ENCODE measurements at places on chromosomes 7 and 10. TPM values are rescaled to one million over a fixed set of nuclear protein-coding genes. Genes with fewer than 3 reads are reported as not detected.

DNA sequence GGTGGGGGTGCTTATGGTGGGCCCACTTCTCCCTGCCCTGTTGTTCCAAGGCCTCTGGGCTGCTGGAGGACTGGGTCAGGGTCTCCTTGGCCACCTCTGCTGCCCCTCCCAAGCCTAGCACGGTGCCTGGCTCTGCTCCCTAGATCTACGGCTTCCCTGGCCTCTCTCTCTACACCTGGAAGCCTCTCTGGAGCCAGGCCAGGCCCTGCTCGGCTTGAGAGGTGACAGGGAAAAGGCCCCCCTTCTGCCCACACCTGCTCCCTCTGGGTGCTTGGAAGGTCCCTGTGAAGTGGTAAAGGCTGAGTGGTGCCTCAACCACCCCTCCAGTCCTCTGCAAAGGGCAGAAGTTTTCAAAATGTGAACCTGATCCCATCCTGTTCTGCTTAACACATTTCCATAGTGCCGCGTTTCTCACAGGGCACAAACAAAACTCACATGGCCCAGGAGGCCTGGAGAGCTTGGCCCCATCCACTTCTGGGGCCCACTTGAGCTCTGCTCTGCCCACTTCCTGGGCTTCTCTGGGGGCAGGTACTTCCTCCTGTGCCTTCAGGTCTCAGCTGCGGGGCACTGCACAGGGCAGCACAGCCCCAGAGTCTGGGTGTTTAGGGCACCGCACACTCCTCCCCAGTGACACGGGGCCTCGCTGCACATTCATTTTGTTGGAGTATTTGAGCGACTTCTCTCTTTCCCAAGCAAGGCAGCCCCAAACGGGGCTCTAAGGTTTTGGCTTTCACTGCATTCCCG, 169.9 kb downstream of the PIP4K2A start:
- no peaks in the 10 kb centered on the region for H3K27me3 ChIP-seq
- H3K36me3 ChIP-seq: peaks cover 77% of the 10 kb centered on the region
- H3K4me1 ChIP-seq: no peaks in the 10 kb centered on the region
- H3K4me3 ChIP-seq: no peak overlapping the region
- no peak for DNase-seq
- H3K27ac ChIP-seq: no peak overlapping the region

DNA sequence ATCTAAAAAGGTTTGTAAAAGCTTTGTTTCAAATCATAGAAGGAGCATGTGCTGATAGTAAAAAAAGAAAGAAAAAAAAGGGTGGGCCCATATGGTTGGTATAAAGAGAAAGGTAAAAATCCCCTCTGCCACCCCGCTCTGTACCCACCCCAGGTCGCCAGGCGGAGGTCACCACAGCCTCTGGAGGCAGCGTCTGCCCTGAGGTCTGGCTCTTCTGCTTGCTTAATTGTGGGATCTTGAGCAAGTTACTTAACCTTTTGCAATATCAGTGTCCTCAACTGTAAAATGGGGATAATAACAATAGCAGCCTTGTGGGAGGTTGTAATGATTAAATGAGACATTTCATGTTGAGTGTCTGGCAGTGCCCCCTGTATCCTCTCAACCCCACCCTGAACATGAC, 10.7 kb upstream of the PCBD1 start:
- no peaks in the 10 kb centered on the region for H3K27me3 ChIP-seq
- DNase-seq: no peak
- peaks cover 3% of the 10 kb centered on the region for H3K4me1 ChIP-seq
- H3K36me3 ChIP-seq: no peaks in the 10 kb centered on the region

GRCh38 chr10:90306187-90306586, 551.7 kb downstream of the HTR7 start:
- no peak overlapping the region for H3K4me3 ChIP-seq
- H3K27me3 ChIP-seq: no peaks in the 10 kb centered on the region
- DNase-seq: peak; percentile 88
- no peaks in the 10 kb centered on the region for H3K36me3 ChIP-seq

DNA sequence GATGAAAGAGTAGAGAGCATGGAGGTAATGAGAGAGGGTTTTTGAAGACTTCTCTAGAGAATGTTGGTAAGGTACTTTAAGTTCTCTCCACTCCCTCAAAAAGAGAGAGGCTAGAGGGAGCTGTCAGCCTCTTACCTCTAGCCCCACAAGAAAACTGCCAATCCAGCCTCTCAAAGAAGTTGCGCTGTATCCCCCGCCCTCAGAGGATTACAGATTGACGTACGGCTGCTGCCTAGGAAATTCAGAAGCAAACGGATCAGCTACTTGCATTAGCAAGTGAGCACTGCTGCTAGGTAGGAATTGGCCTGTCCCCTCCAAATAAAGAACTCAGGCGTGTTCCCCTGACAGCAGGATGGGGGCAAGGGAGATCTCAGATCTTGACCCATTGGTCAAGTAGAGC, 34.2 kb downstream of the TYW1B start:
- DNase-seq: no peak

DNA sequence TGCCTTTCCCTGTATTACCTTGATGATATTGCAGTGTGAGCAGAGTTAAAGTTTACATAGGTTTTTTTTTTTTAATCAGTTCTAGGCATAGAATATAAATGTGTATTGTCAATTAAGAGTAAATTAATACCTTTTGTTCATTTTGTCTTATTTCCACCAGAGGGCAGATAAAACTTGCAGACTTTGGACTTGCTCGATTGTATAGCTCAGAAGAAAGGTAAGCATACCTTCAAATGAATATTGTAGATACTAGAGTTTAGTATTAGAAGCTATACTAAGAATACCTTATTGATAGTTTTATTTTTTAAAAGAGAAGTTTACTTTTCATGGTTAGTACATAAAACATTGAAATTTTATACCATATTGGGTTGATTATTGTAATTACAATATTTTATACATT, 86.8 kb downstream of the MPLKIP start:
- H3K27me3 ChIP-seq: no peaks in the 10 kb centered on the region
- DNase-seq: peak; percentile 23
- H3K27ac ChIP-seq: no peak overlapping the region
- H3K4me3 ChIP-seq: no peak overlapping the region

- DNase-seq: no peak
- H3K4me1 ChIP-seq: no peaks in the 10 kb centered on the region
- no peak overlapping the region for H3K27ac ChIP-seq
- peaks cover 50% of the 10 kb centered on the region for H3K36me3 ChIP-seq
Measured at GRCh38 chr10:26738301-26738911, 40.9 kb downstream of the PDSS1 start.

DNA sequence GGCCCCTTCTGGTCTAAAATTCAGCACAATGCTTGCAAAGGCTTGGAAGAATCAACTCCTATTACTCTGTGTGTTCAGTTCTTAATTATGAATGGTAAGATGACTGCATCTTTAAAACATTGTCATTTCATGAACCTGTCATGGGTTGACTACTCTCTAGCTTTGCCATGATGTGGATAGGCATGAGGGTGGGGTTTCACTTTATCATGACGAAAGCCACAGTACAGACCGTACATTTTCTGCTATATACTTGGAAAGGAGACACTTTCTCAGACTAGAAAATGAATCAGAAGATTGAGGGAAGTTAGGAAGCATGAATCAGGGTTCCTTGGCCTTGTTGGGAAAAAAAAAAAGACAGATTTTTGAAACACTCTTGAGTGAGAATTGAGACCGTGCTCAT, 19.7 kb upstream of the MSRB2 start:
- no peak overlapping the region for H3K4me3 ChIP-seq
- no peaks in the 10 kb centered on the region for H3K4me1 ChIP-seq
- no peak overlapping the region for H3K27ac ChIP-seq
- no peak for DNase-seq
- H3K36me3 ChIP-seq: no peaks in the 10 kb centered on the region

DNA sequence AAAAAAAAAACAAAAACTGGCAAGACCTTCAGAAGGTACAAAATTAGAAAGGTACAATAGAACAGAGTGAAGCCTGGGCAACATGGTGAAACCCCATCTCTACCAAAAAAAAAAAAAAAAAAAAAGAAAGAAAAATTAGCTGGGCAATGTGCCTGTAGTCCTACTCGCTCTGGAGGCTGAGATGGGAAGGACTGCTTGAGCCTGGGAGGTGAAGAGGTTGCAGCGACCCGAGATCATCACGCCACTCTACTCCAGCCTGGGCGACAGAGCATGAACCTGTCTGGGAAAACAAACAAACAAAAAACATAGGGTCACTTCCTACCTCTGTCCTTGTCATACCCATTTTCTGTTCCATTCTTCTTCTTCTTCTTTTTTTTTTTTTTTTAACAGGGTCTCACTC, 45.6 kb upstream of the DLG5 start:
- no peak overlapping the region for H3K4me3 ChIP-seq
- peaks cover 12% of the 10 kb centered on the region for H3K4me1 ChIP-seq
- peaks cover 11% of the 10 kb centered on the region for H3K36me3 ChIP-seq
- DNase-seq: no peak

DNA sequence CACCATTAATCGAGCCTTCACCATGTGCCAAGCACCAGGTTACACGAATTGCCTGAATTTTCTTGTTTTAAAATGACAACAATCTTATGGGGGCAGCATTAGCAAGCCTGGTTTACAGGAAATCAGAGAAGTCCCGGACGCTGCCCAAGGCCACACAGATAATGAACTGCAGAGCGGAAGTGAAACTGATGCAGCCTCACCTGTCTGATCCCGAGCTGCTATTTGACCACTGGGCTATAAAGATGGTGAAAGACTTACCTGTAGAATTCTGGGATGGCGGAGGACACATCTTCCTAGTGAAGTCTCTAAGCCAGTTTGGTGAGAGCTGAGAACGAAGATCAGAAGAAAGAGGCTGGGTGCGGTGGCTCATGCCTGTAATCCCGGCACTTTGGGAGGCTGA, 21.7 kb upstream of the GALNTL5 start:
- no peaks in the 10 kb centered on the region for H3K27me3 ChIP-seq
- DNase-seq: no peak
- H3K4me1 ChIP-seq: peaks cover 6% of the 10 kb centered on the region
- H3K36me3 ChIP-seq: no peaks in the 10 kb centered on the region

GRCh38 chr7:148944935-148945934, 61.1 kb upstream of the EZH2 start:
- no peak overlapping the region for H3K4me3 ChIP-seq
- no peaks in the 10 kb centered on the region for H3K36me3 ChIP-seq
- H3K4me1 ChIP-seq: peaks cover 4% of the 10 kb centered on the region
- H3K27ac ChIP-seq: no peak overlapping the region

DNA sequence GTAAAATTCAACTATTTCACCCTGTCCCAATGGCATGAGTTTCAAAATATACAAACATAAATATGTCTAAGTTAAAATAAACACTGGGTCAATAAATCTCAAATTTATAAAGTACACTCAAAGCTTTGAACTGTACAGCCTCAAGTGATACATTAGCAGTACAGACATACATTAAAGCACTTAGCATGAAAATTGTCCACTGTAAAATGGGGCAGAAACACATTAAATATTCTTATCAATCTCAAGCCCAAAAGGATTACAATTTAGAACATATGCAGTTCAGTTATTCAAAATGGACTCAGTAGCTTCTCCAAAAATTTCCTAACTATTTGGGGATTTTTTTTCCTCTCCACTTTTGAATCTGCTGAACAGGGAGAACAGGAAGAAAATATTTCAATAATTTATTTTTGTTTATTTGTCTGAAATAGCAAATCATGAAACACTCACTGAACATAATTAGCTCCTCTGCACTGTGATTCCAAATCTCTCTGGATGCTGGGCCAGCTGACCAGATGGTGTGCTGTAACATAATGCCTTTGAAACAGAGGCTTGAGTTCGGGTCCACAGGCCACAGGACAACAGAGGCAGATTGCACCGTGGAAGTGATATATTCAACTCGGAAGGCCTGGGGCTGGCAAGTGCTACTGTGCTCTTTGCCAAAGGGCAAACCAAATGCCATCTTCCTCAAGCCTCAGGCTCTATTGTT, 248.9 kb upstream of the LRRN3 start:
- no peak for DNase-seq
- no peak overlapping the region for H3K27ac ChIP-seq
- H3K36me3 ChIP-seq: no peaks in the 10 kb centered on the region
- no peaks in the 10 kb centered on the region for H3K27me3 ChIP-seq
- H3K4me1 ChIP-seq: no peaks in the 10 kb centered on the region

- H3K27ac ChIP-seq: peak overlapping the region; percentile 38
- H3K36me3 ChIP-seq: no peaks in the 10 kb centered on the region
- H3K4me1 ChIP-seq: peaks cover 59% of the 10 kb centered on the region
- no peaks in the 10 kb centered on the region for H3K27me3 ChIP-seq
- peak overlapping the region; percentile 53 for H3K4me3 ChIP-seq
- peak; percentile 83 for DNase-seq
Measured at GRCh38 chr10:63265222-63265617, 132.1 kb downstream of the NRBF2 start.

GRCh38 chr10:8037199-8037801, 17.2 kb upstream of the GATA3 start:
- peaks cover 33% of the 10 kb centered on the region for H3K4me1 ChIP-seq
- no peak for DNase-seq
- H3K27ac ChIP-seq: no peak overlapping the region
- no peaks in the 10 kb centered on the region for H3K36me3 ChIP-seq
- H3K27me3 ChIP-seq: peaks cover 100% of the 10 kb centered on the region

DNA sequence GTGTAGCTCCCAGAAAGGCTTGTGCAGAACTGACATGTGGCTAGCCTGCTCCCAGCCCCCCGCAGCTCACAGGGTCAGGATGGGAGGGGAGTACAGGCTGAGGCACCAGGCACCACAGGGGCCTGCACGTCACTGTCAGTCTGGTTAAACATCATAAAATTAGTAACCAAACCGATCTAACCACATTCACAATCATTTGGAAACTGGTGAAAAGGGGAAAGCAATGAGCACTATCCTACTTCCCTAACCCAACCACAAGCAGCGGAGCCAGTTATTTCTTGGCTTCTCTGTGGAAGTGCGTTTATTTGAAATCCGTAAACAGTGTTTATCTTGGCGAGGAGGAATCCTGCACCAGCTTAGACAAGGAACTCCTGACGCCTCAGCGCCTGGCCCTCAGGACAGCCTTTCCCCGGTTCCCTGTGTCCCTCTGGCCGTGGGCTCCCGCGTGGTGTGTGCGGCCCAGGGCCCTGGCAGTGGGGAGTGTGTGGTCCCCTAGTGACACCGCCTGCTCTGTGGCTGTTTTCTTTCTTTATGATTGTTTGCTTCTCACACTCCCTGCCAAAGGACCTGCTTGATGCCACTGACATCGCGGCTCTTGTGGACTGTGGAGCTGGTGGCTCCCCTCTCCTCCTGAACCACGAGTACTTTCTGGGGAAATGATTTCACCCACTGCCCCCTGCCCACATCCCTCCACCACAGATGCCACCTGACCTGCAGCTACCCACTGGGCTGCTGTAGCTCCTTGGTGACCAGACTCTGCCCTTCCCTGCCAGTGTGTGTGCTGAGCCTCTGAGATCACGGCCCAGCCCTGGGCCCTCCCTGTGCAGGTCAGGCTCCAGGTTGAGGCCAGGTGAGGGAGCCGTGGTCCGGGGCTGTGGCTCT, 38.0 kb downstream of the INPP5A start:
- H3K27me3 ChIP-seq: no peaks in the 10 kb centered on the region
- no peaks in the 10 kb centered on the region for H3K36me3 ChIP-seq
- no peak overlapping the region for H3K4me3 ChIP-seq
- peaks cover 58% of the 10 kb centered on the region for H3K4me1 ChIP-seq
- H3K27ac ChIP-seq: peak overlapping the region; percentile 74

Gene SCART1
- total RNA-seq: 8.1 TPM

Gene ARMC3
- total RNA-seq: not detected

Gene NKX6-2
- total RNA-seq: not detected

Gene CLRN3
- total RNA-seq: 1.7 TPM

Gene MICALL2
- 58.4 TPM for total RNA-seq

Gene ZP3
- not detected for total RNA-seq

Gene CLDN4
- total RNA-seq: 523 TPM

Gene ECD
- total RNA-seq: 32.9 TPM

Gene ITIH5
- 10.4 TPM for total RNA-seq
